ENCODE measurements at places on chromosomes 3 and 15. TPM values are rescaled to one million over a fixed set of nuclear protein-coding genes. Genes with fewer than 3 reads are reported as not detected.

Gene CNTN3
- polyA plus RNA-seq, result not detected

Gene CELF6
- polyA plus RNA-seq, result not detected

Gene ATP8B4
- polyA plus RNA-seq, result 10.8 TPM

GRCh38 chr3:29922992-29923746, 642.3 kb downstream of the RBMS3 start:
- H3K4me1 ChIP-seq, result no peaks in the 10 kb centered on the region
- H3K27ac ChIP-seq, result no peak overlapping the region
- no peak for DNase-seq
- H3K4me3 ChIP-seq, result no peak overlapping the region
- H3K27me3 ChIP-seq, result peaks cover 2% of the 10 kb centered on the region

GRCh38 chr15:72060687-72061250, 57.2 kb downstream of the MYO9A start:
- DNase-seq, result no peak
- H3K27ac ChIP-seq, result no peak overlapping the region
- H3K4me3 ChIP-seq, result no peak overlapping the region
- H3K27me3 ChIP-seq, result peaks cover 1% of the 10 kb centered on the region

GRCh38 chr3:156488767-156489166, 66.2 kb downstream of the SSR3 start:
- peaks cover 17% of the 10 kb centered on the region for H3K4me1 ChIP-seq
- peaks cover 1% of the 10 kb centered on the region for H3K27me3 ChIP-seq
- H3K36me3 ChIP-seq, result no peaks in the 10 kb centered on the region
- H3K4me3 ChIP-seq, result no peak overlapping the region
- no peak overlapping the region for H3K27ac ChIP-seq
- no peak for DNase-seq

Data from immature natural killer cell (primary cell).